ENCODE measurements at places on chromosomes 5 and 9. TPM values are rescaled to one million over a fixed set of nuclear protein-coding genes. Genes with fewer than 3 reads are reported as not detected.

The CAPSL gene
- not detected for total RNA-seq

The RELL2 gene
- total RNA-seq: 15.1 TPM

DNA sequence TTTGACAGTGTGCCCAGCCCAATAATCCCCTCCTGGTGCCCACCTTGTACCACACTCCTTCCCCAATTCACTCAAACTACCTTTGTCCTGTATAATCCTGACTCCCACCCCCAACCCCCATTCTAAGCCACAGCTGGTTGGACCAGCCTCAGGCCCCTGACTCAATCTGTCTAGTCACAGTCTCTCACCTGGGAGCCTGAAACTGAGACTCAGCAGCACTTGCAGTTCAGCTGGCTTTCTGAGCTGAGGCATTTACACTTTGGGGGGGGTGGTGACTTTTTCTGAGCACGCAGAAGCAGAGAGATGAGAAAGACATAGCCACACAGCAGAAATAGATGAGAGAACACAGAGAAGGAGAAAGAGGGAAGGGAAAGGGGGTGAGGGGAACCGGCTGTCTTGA, 247.3 kb downstream of the MAN2A1 start:
- DNase-seq: no peak

GRCh38 chr5:110879675-110880074, 140.9 kb downstream of the SLC25A46 start:
- no peak for DNase-seq
